ENCODE measurements at places on chromosomes 6 and 20.

- no peak for DNase-seq
These were observed 31.0 kb downstream of the IRF4 start for GRCh38 chr6:422433-423054.

GRCh38 chr6:151408858-151409257 is 17.5 kb upstream of the ZBTB2 start:
- DNase-seq = no peak

- DNase-seq = no peak
These were observed 19.6 kb downstream of the LEMD2 start for GRCh38 chr6:33769248-33769821.

- no peak for DNase-seq
These were observed 394.6 kb upstream of the PTCHD4 start for GRCh38 chr6:48505621-48506020.

GRCh38 chr6:63705707-63706106 is 70.1 kb downstream of the PHF3 start:
- no peak for DNase-seq

DNA sequence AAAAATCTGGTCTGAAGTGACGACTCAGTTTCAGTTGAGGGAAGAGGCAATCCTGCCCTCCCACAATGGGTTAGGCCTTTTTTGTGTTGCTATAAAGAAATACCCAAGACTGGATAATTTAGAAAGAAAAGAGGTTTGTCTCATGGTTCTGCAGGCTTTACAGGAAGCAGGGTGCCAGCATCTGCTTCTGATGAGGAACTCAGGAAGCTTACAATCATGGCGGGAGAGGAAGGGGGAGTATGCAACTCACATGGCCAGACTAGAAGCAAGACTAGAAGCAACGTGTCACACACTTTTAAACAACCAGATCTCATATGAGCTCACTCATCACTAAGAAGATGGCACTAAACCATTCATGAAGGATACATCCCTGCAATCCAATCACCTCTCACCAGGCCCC is 529.3 kb downstream of the KIF16B start:
- no peak for DNase-seq

Data from CD4-positive, alpha-beta T cell treated with Interferon gamma for 1 hour (primary cell).